Vagina (tissue), 2 donors: ENCODE measurements at places on chromosomes 2 and 18. TPM values are rescaled to one million over a fixed set of nuclear protein-coding genes. Genes with fewer than 3 reads are reported as not detected.
A peak's percentile ranks its signal among the peaks of the same experiment; 100 is the strongest.

DNA sequence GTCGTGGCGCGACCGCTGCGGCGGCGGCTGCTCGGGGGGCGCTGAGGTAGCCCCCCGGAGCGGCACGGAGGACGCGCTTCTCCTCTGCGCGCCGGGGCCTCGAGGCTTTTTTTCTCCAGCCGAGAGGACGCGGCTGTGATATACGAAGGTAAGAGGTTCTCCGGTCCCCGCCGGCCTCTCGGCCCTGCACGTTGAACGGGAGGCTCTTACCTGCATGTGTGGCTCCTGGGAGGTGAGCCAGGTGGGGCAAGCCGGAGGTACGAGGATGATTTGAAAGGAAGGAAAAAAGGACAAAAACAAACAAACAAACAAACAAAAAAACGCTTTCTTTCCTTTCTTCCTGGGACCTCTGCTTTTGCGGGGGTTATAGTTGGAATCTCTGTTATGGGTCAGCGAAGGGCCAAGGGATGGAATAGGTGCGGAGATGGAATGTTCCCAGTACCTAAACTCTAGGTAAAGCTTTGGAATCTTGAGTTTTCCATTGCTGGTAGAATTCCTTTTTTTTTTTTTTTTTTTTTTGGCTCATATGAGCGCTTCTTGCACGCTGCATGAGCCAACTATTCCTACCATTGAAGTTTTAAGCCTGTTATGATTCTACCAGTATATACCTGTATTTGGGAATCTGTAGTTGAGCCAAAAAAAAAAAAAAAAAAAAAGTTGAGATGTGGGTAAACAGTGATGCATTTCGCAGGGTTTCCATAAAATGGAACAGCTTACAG is 674 bp downstream of the PTPN4 start:
- peak overlapping the region; percentile 94 for H3K27ac ChIP-seq
- H3K36me3 ChIP-seq = no peaks in the 10 kb centered on the region
- no peak for DNase-seq
- H3K27me3 ChIP-seq = no peaks in the 10 kb centered on the region
- H3K4me1 ChIP-seq = peaks cover 37% of the 10 kb centered on the region

DNA sequence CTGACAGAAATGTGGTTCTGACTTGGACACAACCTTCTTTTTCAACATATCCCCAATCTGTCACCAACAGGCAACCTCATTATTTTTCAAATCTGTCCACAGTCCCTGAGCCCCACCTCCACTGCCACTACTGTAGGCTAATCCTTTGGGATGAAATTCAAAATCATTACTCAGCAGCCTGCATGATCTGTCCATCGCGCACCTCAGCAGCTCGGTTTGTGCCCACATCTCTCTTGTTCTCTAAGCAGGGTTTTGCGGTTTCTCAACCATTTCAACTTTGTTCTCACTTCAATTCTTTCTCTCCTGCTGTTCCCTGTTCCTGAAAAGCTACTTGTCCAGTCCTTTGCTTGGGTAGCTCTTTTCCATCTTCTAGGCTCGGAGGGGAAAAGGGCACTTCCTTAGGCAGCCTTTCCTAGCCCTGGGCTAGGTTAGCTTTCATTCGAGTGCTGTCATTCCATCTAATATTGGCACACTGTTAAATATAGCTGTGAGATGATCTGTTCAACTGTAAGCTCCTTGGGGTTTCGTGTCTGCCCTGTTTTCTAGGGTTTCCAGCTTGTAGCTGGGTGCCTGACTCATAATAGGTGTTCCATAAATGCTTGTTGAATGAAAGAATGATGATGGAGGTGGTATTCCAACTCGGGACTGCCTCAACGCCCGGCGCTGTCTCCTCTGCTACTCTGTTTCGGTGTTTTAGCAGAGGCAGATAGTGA is 653 bp upstream of the ANKAR start:
- DNase-seq = no peak
- peak overlapping the region; percentile 98 for H3K27ac ChIP-seq
- peaks cover 17% of the 10 kb centered on the region for H3K4me1 ChIP-seq
- peak overlapping the region; percentile 56 for H3K4me3 ChIP-seq

CCDC142 gene
- 41.3 TPM for total RNA-seq

GRCh38 chr2:105797298-105797819 is 52.6 kb downstream of the NCK2 start:
- H3K4me3 ChIP-seq = no peak overlapping the region
- peak overlapping the region; percentile 72 for H3K27ac ChIP-seq
- H3K27me3 ChIP-seq = no peaks in the 10 kb centered on the region
- H3K4me1 ChIP-seq = peaks cover 92% of the 10 kb centered on the region

GRCh38 chr2:175203621-175204496 is 22.3 kb upstream of the ATP5MC3 start:
- H3K4me1 ChIP-seq = no peaks in the 10 kb centered on the region
- H3K27me3 ChIP-seq = no peaks in the 10 kb centered on the region
- H3K27ac ChIP-seq = no peak overlapping the region
- H3K36me3 ChIP-seq = no peaks in the 10 kb centered on the region
- DNase-seq = no peak

GRCh38 chr2:239222312-239222660 is 178.5 kb downstream of the HDAC4 start:
- no peaks in the 10 kb centered on the region for H3K36me3 ChIP-seq
- peak overlapping the region; percentile 26 for H3K4me3 ChIP-seq
- no peak for DNase-seq
- peak overlapping the region; percentile 86 for H3K27ac ChIP-seq

- no peak for DNase-seq
- peaks cover 16% of the 10 kb centered on the region for H3K4me1 ChIP-seq
- H3K27me3 ChIP-seq = no peaks in the 10 kb centered on the region
- no peak overlapping the region for H3K4me3 ChIP-seq
- H3K36me3 ChIP-seq = peaks cover 17% of the 10 kb centered on the region
- no peak overlapping the region for H3K27ac ChIP-seq
Observed at GRCh38 chr2:151817929-151818328, 10.3 kb downstream of the ARL5A start.

DNA sequence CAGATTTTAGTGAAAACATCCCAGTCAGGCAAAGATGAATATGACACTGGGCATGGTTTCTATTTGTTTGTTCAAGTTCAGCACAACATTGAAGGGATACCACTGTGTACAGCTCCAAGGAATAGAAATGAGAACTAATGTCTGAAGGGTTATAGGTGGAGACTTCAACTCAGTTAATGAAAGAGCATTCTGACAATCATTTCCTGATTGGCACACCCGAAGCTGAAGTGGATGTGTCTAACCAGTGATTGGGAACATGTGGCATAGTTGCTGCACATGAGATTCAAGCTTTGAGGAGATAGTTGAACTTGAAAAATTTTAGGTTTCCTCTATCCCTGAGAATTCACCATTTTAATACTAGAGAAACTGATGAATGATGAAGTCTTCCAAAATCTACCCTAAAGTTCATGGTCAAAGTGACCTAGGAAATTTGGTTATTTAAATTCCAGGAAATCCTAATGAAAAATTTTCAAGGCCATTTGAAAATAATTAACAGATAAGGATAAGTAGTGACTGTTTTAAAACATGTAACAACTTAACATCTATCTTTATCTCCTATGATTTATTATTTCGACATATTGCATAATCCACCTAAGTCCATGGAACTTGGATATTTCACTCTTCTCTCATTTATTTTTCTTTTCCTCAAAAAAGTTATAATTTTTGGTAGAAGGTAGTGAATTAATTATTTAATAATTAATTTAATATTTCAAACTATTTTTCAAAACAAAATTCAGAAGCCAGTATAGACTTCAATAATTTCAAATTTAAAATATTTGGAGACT is 38.0 kb downstream of the SLC9A4 start:
- no peaks in the 10 kb centered on the region for H3K27me3 ChIP-seq
- DNase-seq = no peak
- no peaks in the 10 kb centered on the region for H3K36me3 ChIP-seq
- H3K27ac ChIP-seq = no peak overlapping the region

- peaks cover 23% of the 10 kb centered on the region for H3K4me1 ChIP-seq
- peak overlapping the region; percentile 77 for H3K27ac ChIP-seq
- no peaks in the 10 kb centered on the region for H3K27me3 ChIP-seq
- DNase-seq = no peak
- H3K36me3 ChIP-seq = no peaks in the 10 kb centered on the region
- no peak overlapping the region for H3K4me3 ChIP-seq
Observed at GRCh38 chr2:9895669-9896590, 52.7 kb downstream of the TAF1B start.
